Ovary (tissue), 10 donors: ENCODE measurements at places on chromosomes 12 and 14. TPM values are rescaled to one million over a fixed set of nuclear protein-coding genes. Genes with fewer than 3 reads are reported as not detected.

Gene PTPN6
- total RNA-seq: 12.6 TPM

DNA sequence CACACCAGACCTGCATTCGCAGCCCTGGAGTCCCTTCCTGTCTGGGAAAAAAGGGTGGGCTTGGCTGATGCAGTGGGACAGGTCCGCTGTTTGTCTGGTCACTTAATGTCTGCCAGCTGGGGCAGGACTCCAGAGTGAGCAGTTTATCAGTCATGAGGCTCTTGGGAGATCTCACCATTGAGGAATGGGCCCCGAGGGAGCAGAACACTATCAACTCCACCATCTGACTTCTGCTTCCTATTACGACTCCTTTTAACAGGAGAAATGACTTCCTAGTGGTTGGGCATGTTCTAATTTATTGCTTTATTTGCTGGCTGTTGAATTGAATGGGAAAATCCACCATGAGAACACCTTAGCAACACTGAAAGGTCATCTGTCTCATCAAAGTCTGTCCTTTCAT is 182.5 kb upstream of the RASSF8 start:
- DNase-seq: no peak

GRCh38 chr14:29926701-29927375 is 809 bp downstream of the PRKD1 start:
- DNase-seq: peak; percentile 45

Gene CLEC4A
- not detected for total RNA-seq

Gene HNF1A
- not detected for total RNA-seq

Gene ANO4
- 4.9 TPM for total RNA-seq

Gene FITM1
- 0.68 TPM for total RNA-seq

Gene BRF1
- total RNA-seq: 47.3 TPM
